Heart left ventricle (tissue), 16 donors: ENCODE measurements at places on chromosomes 5 and 9. TPM values are rescaled to one million over a fixed set of nuclear protein-coding genes. Genes with fewer than 3 reads are reported as not detected.
A peak's percentile ranks its signal among the peaks of the same experiment; 100 is the strongest.

- H3K27me3 ChIP-seq, result no peaks in the 10 kb centered on the region
- H3K4me1 ChIP-seq, result peaks cover 4% of the 10 kb centered on the region
- no peak overlapping the region for H3K27ac ChIP-seq
- no peak for DNase-seq
- H3K4me3 ChIP-seq, result no peak overlapping the region
- H3K36me3 ChIP-seq, result no peaks in the 10 kb centered on the region
Observed at GRCh38 chr9:34737677-34738260, 27.8 kb upstream of the CCL21 start.

DNA sequence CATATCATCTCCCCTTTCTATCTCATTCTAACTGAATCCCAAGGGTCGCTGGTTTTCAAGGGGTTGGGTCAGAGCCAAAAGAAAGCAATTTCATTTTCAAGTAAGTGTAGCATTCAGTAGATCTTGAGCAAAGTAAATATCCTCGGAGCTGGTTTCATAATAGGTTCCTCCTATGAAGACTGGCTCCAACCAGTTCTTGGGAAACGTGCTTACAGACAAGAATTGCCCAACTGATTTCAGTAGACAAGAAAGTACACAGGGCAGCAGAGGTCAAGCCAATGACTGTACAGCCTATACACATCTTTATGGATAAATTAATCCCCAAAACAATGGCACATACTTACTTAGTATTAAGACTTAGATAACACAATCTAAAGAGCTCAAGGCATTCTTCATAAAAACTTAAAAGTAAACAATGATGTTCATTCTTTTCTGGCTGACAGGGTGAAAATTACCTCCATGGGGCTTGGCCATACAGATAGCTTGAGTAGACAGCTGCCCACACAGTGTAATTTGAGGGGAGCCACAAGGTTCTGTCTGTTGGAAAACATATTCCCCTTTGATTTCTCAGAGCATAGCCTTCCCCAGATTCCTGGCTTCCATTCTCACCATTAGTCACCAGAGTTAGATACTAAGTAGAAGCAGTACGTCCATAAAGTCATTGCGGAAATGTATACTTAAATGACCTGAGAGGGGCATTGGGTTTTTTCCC, 163.9 kb downstream of the ARRDC3 start:
- H3K27ac ChIP-seq, result no peak overlapping the region
- H3K27me3 ChIP-seq, result no peaks in the 10 kb centered on the region
- no peak overlapping the region for H3K4me3 ChIP-seq

DNA sequence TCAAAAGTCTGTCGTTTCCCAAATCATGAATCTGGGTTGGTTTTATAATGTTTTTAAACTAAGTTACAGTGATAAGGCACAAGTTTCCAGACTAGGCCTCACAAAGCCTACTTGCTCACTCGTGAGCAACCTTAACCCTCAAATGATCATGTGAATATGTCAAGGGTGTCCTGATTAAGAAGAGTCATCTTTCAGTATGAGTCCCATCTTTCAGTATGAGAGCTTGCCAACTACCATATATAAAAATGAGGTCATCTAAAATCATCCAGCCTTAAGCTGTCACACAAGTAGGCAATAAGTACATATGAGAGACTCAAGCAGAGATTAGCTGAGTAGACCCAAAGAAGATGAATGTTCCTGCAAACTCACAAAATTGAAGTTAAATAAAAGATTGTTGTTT, 668.4 kb upstream of the FAM174A start:
- no peaks in the 10 kb centered on the region for H3K4me1 ChIP-seq
- no peak for DNase-seq
- H3K36me3 ChIP-seq, result no peaks in the 10 kb centered on the region
- no peaks in the 10 kb centered on the region for H3K27me3 ChIP-seq

DNA sequence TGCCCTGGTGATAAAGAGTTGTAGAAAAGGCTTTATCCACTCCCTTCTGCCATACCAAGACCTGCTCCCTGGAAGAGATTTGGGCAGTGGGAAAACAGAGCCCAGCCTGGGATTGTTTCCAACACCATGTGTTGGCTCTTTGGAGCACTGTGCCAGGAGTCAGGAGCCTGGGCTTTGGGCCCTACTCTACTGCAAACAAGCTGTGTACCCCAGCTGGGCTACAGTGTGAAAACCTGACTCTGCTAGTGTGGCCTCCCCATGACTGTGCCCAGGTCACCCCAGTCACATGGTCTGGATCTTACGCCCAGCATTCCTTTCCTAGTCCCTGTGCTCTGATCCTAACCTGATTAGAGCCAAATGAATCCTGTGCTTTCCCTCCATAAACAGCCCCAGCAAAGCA, 39.3 kb upstream of the SHB start:
- H3K36me3 ChIP-seq, result no peaks in the 10 kb centered on the region
- no peaks in the 10 kb centered on the region for H3K27me3 ChIP-seq
- DNase-seq, result no peak
- no peak overlapping the region for H3K27ac ChIP-seq
- H3K4me3 ChIP-seq, result no peak overlapping the region

DNA sequence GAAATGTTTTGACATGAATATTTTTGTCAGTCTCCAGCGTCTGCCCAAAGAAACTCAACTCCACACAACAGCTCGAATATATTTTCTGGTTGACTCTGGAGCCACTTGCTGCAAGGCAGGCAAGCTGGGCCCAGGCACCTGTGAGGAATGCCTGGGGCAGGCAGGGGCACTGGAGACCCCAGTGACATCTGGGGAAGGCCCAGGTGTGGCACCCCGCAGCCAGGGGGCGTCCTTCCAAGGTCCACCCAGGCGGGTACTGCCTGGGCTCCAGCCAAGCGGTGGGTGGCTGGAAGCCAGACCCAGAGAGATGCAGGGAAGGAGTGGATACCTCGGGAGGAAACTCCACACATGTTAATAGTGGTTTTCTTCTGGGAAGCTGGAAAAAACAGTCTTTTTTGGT, 125.9 kb downstream of the PHF2 start:
- no peak for DNase-seq
- H3K4me3 ChIP-seq, result no peak overlapping the region
- no peak overlapping the region for H3K27ac ChIP-seq
- no peaks in the 10 kb centered on the region for H3K4me1 ChIP-seq
- H3K36me3 ChIP-seq, result no peaks in the 10 kb centered on the region
- H3K27me3 ChIP-seq, result no peaks in the 10 kb centered on the region

DNA sequence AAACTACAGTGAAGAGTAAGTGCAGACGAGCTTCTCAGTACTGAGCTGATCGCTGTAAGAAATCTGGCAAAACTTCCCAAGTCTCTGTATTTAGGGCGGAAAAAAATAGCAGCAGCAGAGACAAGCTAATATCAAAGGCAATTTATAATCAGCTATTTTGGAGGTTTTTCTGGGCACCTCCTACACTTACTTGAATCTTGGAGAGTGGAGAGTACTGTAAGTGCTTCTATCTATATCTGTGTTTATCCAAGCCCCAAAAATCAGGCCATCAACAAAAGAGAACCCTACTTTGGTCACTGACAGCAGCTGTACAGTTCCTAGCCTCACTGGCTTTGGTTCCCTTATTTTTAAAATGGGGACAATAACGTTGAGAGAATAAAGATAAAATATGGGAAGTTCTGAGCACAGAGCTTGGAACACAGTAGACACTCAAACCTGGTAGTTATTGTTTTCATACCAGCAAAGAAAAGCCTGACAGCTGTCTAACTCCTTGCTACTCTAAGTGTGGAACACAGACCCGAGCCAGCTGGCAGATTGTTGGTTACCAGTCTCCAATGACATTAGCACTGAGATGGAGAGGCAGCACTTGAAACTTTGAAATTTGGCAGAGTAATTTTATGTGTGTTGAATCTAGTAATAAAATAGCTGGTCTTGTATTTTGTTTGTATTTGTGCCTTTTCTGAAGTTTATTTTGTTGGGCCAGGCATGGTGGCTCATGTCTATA, 96.0 kb upstream of the SLC28A3 start:
- no peak overlapping the region for H3K4me3 ChIP-seq
- H3K36me3 ChIP-seq, result no peaks in the 10 kb centered on the region
- no peak overlapping the region for H3K27ac ChIP-seq
- H3K4me1 ChIP-seq, result peaks cover 6% of the 10 kb centered on the region
- peak; percentile 53 for DNase-seq
- no peaks in the 10 kb centered on the region for H3K27me3 ChIP-seq

DNA sequence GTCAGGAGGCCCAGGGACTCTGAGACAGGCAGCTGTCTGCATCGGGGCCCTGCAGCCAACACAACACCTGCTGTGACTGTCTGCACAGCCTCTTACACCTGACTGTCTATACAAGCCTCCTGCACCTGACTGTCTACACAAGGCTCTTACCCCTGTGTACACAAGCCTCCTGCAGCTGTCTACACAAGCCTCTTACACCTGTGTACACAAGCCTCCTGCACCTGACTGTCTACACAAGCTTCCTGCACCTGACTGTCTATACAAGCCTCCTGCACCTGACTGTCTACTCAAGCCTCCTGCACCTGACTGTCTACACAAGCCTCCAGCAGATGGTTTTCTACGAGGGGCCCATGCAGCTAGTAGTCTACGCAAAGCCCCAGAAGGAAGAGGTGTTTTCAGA, 18.6 kb downstream of the IRX2 start:
- H3K4me3 ChIP-seq, result no peak overlapping the region
- no peaks in the 10 kb centered on the region for H3K4me1 ChIP-seq
- peaks cover 6% of the 10 kb centered on the region for H3K27me3 ChIP-seq
- DNase-seq, result no peak
- no peaks in the 10 kb centered on the region for H3K36me3 ChIP-seq
- H3K27ac ChIP-seq, result no peak overlapping the region

DNA sequence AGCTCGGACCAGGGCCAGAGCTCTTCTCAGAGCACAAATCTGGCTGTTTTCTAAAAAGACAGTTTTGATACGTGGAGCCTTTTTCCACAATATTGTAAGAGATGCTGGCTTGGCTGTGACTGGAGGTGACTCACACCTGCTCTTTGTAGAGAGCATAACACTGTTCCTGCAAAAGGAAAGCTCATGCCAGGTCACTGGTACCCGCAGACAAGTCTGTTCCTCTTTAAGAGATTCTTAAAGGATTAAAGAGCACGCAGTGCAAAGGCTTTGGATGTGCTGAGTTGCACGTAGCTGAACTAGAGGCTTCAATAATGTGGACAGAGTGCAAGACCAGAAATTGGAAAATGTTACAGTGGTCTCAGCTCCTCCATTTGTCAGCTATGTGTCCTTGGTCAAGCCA, 19.0 kb downstream of the ACTL7B start:
- peaks cover 14% of the 10 kb centered on the region for H3K4me1 ChIP-seq
- H3K4me3 ChIP-seq, result no peak overlapping the region
- H3K27me3 ChIP-seq, result no peaks in the 10 kb centered on the region

DNA sequence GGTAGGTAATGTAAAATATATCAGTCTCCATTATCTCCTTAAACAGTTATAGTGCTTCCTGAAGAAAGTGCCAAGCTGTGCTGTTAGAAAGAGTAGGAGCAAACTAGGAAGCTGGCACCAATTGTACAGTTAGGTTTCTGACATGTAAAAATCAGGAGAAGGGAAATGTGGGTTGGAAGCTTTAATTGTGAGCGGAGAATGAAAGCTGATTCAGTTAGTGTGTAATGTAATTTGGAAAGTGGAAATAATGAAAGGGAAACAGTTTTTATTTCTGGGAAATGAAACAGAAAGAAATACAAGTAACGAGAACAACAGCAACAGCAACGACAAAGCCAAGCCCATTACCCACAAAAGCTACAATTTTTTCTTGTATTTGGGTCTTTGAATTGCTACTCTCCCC, 48.8 kb upstream of the JAK2 start:
- H3K4me1 ChIP-seq, result peaks cover 31% of the 10 kb centered on the region
- H3K36me3 ChIP-seq, result no peaks in the 10 kb centered on the region
- H3K27me3 ChIP-seq, result no peaks in the 10 kb centered on the region
- H3K4me3 ChIP-seq, result peak overlapping the region; percentile 10
- peak overlapping the region; percentile 30 for H3K27ac ChIP-seq

DNA sequence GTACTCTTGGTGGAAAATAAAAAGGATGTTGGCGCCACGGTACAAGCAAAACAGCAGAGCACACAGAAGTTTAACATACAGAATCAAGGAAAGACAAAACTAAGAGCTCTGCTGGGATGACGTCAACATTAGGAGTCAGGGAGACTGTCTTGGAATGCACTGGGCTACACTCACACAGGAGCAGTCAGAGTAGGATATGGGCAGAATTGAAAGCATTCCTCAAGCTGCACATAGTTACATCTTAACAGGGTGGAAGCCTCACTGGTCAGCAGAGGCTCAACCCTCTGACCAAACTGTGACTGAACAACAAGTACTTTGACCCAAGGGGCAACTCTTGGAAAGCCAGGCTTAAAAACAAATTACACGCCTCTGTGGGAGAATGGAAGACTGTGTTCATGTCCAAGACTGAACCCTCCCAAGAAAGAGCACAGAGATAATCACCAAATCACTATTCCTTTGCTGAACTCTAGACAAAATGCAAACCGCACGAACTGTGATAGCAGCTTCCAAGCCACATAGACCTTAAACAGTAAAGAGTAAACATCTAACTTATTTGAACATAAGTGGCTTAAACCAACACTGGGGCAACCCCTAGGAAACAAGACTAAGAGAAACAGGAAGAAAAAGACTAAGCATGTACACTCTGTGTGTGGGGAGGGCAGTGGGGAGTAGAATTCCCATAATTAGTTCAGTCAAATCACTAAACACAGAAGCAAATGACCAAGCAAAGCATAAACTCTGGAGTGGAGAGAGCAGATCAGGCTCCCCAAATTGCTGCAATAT, 772.7 kb downstream of the PRELID2 start:
- no peaks in the 10 kb centered on the region for H3K4me1 ChIP-seq
- H3K36me3 ChIP-seq, result no peaks in the 10 kb centered on the region
- H3K27me3 ChIP-seq, result no peaks in the 10 kb centered on the region
- no peak overlapping the region for H3K4me3 ChIP-seq
- DNase-seq, result no peak
- H3K27ac ChIP-seq, result no peak overlapping the region

The PDCD1LG2 gene
- 2.5 TPM for total RNA-seq

The ANKRD31 gene
- 0.14 TPM for total RNA-seq

The BAAT gene
- not detected for total RNA-seq

The SURF4 gene
- 106 TPM for total RNA-seq

The TSLP gene
- 5.6 TPM for total RNA-seq

The IFNA13 gene
- not detected for total RNA-seq

The POU4F3 gene
- not detected for total RNA-seq

The EIF4E1B gene
- total RNA-seq, result not detected

The NR2F1 gene
- 0.49 TPM for total RNA-seq

The TERT gene
- total RNA-seq, result not detected

The INSL6 gene
- not detected for total RNA-seq

The PLAC8L1 gene
- total RNA-seq, result not detected
